Spinal cord (tissue), 10 donors: ENCODE measurements at places on chromosomes 7 and 10.

- no peak for DNase-seq
Observed at GRCh38 chr7:155833651-155834050, 21.4 kb upstream of the SHH start.

DNA sequence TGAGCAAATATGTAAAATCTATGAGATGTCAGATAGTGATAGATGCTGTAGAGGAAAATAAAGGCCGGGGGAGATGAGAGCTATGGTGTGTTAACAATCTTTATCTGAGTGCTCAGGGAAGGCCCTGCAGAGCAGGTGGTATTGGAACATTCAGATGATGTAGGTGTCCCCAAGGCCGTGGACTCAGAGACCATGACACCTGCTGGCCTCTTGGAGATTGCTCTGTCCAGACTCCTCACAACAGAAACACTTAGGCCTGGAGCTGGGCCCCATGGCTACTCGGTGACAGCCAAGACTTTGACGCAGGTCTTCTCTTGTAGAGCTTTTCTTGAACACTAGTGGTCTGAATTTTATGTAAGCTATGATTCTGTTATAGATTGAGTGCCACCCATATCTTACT, 13.3 kb downstream of the AKR1E2 start:
- DNase-seq, result no peak

- peak; percentile 49 for DNase-seq
Observed at GRCh38 chr7:2143981-2144595, 88.7 kb downstream of the MAD1L1 start.

- DNase-seq, result no peak
Observed at GRCh38 chr7:140211698-140212097, 34.9 kb upstream of the KDM7A start.

GRCh38 chr7:55570939-55571338, 1.4 kb downstream of the VOPP1 start:
- no peak for DNase-seq

- no peak for DNase-seq
Observed at GRCh38 chr10:44813201-44813600, 97.9 kb upstream of the TMEM72 start.

DNA sequence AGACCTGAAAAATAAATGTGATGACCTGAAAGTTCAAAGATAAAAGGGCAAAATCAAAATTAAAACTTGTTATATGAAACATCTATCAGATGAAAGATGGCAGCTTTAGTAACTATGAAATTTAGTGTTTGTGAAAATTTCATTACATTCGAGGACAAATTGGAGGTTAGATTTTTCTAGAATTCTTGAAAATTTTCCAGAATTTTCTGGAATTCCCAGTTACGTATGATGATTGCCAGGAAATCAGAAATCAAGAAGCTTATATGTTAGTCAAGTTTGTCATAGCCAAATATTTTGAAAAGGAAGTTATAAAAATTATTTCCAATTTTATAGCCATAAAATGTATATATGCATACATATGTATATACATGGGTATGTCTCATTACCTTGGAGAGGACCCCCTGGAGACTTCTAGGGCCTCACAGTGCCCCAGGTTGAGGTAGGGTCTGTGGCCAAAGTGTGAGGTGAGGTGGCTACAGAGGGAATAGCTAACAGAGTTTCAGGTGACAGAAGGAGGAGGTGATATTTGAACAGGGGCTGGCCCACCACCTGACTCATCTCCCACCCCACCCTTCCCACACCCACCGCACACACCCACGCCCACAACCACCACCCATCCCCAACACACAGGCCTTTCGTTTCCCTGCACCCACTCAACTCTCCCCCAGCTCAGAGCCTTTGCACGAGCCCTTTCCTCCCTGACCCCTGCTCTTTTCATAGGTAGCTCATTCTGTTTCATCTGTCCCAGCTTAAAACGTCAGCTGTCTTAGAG, 21.5 kb downstream of the C10orf105 start:
- DNase-seq, result no peak

DNA sequence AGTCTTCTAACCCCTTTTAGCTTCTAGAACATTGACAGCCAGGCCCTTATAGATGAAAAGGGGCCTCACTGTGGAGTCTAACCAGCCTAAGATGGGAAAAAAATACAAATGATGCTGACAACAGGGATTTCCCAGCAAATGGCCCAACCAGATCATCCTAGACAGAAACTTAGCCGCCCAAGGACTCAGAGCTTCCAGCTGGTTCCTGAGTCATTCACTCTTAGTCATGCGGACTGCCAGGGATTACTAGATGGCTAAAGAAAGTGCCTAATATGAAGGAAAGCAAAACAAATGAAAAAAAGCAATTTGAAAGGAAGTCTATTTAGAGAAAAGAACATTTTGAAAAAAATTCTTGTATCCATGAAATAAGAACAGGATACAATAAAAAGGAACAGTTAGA, 23.7 kb downstream of the TSPAN14 start:
- no peak for DNase-seq

DNA sequence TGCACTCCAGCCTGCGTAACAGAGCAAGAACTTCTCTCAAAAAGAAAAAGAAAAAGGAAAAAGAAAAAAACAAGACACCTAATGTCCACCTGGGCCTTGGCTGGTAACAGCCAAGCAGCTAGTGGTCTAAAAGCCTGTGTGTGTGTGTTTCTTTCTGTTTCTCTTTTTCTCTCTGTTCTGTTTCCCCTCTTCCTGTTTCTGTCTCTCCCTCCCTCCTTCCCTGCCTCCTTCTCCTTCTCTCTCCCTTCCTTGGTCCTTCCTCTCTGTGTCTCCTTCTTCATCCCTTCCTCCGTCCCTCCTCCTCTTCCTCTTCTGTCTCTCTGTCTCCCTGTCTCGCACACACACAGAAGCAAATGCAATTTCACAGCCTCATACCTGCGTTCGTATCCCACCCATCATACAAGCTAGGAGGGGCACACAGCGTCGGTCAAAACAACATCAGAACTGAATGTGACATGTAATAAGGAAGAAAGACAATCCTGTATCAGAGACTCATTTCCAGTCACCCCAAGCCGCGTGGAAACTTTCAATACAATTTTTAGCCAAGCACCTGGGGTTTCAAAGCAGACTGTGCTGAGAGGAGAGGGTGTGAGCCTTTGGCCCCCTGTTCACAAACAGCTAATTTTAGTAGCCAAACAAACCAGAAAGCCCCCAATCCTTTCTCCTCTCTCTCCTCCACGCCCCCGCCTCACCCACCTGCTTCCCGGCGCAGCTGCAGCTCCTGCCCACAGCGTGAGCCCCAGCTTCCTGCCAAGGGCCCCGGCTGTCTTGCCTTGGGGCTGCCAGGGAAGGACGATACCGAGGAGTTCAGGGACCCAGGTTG, 50.2 kb upstream of the GNA12 start:
- DNase-seq, result no peak

DNA sequence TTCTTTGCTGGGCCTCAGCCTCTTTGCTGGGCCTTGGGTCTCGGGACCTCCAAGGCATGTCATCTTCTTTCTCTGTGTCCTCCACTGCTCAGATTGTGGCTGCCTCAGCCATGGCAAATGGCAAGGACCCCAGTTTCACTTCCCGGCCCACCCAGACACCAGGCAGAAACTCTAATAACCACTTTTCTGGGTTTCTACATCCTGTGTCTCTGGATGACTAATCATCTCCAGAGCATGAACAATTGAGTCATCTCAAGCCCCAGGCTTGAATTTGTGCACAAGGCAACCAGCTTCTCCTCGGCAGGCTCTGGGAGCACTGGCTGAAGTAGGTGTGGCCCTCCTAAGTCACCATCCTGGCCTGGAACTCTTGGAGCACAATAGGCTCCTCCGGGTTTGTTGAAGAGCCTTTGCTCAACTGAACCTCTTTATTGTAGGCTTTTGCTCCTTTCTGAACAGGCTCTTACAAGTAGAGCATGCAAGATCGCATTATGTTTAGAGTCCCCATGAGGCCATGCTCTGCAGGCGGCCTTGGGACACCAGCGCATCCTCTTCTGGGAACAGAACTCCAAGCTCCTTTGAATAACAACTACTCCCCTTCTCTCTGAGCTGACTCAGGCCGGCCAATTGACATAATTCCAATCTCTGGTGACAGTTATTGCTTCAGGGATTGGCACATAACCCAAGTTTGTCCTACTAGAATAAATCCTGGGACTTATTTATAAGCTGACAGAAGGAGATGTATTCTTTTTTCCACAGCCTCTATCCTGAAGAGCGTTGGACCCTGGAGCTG, 218.1 kb downstream of the WDR11 start:
- DNase-seq, result no peak

- DNase-seq, result no peak
Observed at GRCh38 chr7:128456255-128456725, 612 bp downstream of the HILPDA start.

- DNase-seq, result peak; percentile 21
Observed at GRCh38 chr10:92238054-92238585, 52.8 kb downstream of the CPEB3 start.

DNA sequence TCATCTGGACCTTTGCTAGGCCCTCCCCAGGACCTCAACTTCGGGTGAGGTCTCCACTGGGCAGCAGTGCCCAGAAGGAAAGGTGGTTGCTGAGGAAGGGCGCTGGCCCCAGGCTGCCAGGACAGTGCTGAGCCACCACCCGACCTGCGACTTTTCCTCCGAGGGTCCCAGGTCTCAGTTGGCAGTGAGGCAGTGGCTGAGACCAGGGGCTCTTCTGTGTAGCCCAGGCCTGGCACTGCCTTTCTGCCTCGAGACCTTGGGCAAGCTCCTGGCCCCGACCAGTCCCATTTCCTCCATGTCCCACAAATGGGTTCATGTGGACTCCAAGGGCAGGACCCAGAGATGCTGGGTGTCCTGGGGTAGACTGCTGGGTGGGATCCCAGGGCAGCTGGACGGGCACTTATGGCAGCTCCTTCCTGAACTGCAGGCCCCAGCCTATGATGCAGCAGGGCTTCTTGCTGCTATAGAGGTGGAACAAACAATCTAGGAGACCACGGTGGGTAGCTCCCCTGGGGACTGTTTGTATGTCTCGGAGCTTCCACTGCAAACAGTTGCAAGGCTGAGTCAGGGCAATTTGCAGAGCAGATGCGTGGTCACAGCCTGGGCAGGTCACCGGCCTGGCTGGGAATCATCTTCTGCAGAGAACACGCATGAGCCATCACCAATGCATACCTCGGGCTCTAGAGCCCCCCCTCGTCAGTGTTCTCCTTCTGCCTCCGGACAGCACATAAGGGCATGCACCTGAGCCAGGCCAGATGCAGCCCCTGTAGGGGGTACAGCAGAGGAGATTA, 17.9 kb upstream of the LRRC18 start:
- no peak for DNase-seq

GRCh38 chr7:70808876-70809275, 323.1 kb upstream of the GALNT17 start:
- no peak for DNase-seq

DNA sequence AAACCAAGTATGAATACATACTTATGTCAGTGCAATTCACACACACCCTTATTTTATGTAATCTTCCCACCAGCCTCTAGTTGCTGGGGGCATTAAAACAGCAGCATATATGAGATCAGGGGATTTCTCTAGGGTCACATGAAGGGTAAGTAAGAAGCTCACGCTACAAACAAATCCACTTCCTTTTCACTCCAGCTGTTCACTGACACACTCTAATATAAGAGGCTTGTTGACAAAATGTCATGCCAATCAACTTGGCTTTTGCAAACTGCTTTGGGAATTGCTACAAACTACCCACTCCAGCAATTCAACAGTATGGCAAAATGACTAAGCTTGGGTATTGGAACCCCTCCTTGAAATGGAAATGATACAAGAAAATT, 10.3 kb downstream of the FAM3C start:
- peak; percentile 61 for DNase-seq

GRCh38 chr7:101555921-101556275, 73.2 kb downstream of the MYL10 start:
- DNase-seq, result no peak

- DNase-seq, result no peak
Observed at GRCh38 chr7:115125750-115126149, 203.9 kb downstream of the MDFIC start.

- DNase-seq, result no peak
Observed at GRCh38 chr10:130218181-130218641, 82.0 kb downstream of the GLRX3 start.

DNA sequence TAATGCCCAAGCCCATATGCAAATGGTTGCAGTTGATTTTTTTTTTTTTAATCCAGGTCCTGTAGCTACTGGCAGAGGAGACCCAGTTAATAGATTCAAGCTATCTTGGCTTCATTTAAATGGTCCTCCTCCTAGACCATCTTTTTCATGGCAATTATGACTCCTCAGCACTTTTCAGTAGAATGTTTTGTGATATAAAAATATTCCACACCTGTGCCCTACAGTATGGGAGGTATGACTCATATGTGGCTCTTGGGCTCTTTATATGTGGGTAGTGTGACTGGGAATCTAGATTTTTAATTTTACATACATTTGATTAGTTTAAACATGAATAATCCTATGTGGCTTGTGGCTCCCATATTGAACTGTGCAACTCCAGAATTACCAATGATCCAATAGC, 80.1 kb downstream of the ITGB1 start:
- DNase-seq, result no peak

DNA sequence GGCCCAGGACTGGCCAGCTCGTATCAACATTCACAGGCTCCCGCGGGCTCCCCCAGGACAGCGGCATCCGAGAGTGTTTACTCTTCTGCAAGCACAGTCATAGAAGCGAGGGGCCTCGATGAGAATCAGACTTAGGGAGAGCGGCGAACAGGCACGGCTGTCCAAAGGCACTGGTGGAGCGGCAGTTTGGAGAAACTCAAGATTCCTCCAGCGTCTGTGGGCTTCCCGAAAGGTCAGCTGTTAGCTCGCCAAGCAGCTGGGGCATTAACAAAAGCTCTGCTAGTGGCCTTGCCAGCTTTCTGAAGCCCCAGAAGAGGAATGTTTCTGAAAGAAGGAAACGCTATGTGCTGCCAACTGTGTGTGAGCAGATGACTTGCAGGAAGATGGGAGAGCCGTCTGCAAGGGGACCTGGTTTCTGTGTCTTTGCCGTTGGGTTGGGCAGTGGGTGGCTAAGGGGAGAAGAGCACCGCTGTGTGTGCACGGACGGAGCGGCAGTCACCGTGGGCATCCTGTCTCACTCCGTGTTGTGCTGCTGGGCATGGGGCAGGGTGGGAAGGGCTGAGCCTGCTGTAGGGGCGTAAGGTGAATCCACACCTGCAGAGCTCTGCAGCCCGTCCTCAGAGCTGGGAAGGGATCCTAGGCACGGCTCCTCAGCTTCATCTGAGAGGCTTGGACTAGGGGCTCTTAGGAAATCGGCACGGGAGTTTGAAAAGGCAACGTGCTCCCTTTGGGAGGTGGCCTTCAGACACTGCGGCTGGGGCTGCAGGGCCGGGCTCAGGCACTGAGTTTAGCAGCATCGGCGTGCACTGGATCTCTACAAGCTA, 42.1 kb downstream of the AMZ1 start:
- DNase-seq, result peak; percentile 91

DNA sequence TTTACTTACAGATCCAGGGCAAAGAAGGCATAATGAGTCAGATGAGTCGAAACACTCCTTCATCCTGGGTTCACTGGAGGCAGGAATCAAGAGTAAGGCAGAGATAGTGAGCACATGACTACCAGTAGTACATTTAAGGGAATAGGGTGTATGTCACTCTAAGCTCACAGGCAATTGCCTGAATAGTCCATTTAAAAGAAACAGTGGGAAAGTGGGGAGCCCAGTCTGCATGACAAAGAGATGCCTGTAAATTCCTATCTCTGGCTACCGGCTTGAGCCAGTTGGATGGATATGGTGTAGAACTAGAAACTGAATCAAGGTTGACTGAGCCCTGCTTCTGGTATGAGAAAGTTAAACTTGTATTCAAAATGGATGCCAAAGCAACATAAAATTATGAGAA, 861.5 kb upstream of the ZWINT start:
- no peak for DNase-seq

- DNase-seq, result no peak
Observed at GRCh38 chr10:122637376-122637775, 62.3 kb downstream of the C10orf120 start.

- DNase-seq, result no peak
Observed at GRCh38 chr7:36391436-36392198, 2.0 kb downstream of the ANLN start.

- no peak for DNase-seq
Observed at GRCh38 chr10:113854761-113855588, 514 bp downstream of the NHLRC2 start.
